ENCODE measurements at places on chromosomes 16 and 17.

GRCh38 chr16:79757968-79758367, 157.4 kb upstream of the MAF start:
- DNase-seq: no peak

DNA sequence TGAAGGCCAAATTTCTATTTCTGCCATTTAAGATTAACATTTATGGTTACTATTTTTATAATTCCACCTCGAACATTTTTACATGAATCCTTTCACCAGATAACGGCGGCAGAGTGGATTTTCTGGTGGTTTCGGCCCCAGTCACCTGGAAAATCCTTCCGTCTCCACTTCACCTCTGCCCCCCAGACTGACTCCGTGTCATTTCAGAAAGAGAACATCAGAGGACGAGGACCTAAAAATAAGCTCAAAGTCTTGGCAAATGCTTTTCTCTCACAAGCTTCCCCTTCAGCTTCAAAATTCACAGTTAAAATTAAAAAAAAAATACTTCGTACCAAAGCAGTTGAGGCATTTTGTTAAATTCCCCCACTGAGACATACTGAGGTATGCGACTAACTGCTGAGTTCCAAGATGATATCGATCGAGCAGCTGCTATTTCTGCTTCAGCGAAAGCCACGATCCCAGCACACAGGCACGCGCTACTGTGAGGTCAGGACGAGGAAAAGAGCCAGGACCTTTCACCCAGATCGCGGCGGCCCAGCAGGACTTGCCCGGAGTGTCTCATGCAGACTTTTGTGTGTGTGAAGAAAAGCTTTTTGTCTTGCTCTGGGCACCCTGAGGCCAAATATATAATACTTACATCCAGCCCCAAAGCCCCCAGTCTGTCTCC, 36.8 kb downstream of the ASPA start:
- DNase-seq: no peak

GRCh38 chr17:6487251-6488007, 43.2 kb downstream of the PIMREG start:
- DNase-seq: no peak

GRCh38 chr16:83717308-83717707, 90.5 kb upstream of the HSBP1 start:
- DNase-seq: no peak

- no peak for DNase-seq
These were observed 6.6 kb upstream of the TMEM204 start for GRCh38 chr16:1526608-1527555.

- DNase-seq: no peak
These were observed 4.4 kb downstream of the CLEC19A start for GRCh38 chr16:19289811-19290485.

DNA sequence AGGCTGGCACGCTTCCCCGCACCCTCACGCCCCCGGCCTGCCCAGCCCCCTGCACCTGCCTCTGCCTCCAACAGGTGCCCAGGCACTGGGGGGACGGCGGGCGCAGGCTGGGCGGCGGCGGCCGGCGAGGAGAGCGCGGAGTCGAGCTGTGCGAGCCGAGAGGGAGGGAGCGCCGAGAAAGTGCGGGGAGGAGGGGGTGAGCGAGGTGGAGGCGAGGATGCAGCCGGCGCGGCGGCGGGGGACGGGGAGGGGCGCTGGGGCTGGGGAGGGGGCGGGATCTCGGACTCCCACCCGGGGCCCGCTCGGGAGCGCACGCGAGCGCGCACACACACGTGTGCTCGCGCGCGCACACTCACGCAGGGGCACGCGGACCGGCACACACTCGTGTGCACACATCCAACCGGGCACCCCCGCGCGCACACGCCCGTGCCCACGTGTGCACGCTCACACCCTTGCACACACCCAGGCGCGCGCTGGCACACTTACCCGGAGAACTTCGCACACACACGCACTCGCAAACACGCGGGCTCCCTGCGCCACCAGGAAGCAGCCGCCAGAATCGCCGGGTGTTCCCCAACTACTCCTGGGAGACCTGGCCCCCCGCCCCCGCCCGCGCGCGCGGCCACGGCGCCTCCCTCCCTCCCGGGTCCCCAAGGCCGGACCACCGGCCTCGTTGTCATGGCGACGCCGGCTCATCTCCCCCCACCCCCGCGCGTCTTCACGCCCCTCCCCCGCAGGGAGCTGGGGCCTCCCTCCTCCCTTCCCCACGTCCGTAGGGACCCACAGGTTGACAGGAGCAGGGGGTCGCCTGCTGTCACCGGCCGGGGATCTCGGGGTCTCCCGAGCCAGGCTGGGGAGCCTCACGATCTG, at the start of gene DOC2A:
DOC2A (minus strand) TSS at position 184 of the 870 bp plus-strand sequence. CDS start 805 bp downstream, outside the sequence.
- no peak for DNase-seq

GRCh38 chr16:72860726-72861562, 187.0 kb downstream of the ZFHX3 start:
- DNase-seq: no peak
